ENCODE measurements at places on chromosomes 6 and 20.

GRCh38 chr6:141421378-141421777 is 711.3 kb upstream of the GJE1 start:
- peak; percentile 12 for DNase-seq

DNA sequence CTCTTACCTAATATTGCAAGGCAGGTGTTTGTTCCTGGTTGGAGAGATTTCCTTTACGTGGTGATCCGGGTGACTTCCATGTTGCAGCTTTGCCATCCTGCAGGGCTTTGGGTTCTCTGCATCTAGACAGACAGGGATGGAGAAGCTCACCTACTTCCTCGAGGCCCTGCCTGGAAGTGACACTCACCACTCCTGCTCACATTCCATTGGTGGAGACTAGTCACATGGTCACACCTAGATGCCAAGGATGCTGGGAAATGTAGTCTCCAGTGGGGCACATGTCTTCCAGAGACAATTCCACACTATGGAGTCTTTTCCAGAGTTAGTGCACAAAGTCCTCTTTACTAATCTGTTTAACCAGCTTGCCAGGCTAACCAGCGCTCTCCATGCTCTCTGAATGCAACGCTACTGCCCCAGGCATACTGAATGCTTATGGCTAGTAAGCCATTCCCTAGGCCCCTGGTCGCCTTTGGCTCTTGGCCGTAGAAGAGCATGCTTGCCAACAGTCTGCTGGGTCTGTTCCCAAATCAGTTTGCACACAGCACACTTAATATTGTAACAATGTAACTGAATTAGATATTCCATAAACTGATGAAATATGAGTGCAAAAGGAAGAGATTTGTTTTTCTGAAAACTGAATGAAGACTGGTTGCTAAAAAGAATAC is 6.7 kb upstream of the KCNK15 start:
- peak; percentile 49 for DNase-seq

GRCh38 chr6:149271348-149272340 is 45.9 kb upstream of the TAB2 start:
- no peak for DNase-seq

DNA sequence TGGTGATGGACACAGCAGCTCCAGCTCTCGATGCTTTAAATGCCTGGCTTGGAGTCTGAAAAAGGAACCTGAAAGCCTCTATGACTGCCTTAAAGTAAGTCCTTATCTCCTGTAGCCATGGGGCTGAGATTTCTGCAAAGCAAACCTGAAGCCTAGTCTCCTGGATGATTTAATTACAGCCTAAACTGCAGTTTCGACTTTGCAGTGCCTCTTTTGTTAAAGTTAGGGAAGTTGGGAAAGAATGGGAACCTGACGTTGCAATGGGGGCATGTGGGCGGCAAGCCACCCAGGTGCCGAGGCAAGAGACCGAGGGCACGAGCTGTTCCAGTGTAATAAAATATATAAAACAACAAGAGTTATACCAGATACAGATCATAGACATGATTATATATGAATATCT is 11.7 kb upstream of the TCFL5 start:
- DNase-seq: no peak
